ENCODE measurements at places on chromosomes 7 and 10. TPM values are rescaled to one million over a fixed set of nuclear protein-coding genes. Genes with fewer than 3 reads are reported as not detected.

DNA sequence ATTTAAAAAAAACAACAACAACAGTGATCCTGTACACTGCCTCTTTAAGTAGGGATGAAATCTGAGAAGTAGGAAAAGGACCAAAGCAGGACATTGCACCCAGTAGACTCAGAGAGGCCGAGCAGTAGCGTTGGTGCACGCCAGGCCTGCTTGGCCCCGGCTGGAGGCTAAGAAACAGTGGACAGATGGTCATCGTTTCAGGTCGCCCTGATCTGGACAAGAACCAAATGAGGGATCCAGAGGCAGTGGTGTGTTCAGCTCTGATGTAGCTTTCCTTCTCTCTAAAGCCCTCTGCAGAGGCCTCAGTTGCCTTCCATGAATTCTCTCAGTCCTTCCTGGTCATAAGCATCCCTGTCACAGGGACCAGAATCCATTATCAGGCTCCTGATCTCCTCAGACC lies 142.2 kb upstream of the CDCA7L start:
- H3K4me3 ChIP-seq, result no peak overlapping the region
- no peak overlapping the region for H3K27ac ChIP-seq
- peaks cover 6% of the 10 kb centered on the region for H3K4me1 ChIP-seq

GRCh38 chr7:67858931-67859330 lies 862.3 kb downstream of the TYW1 start:
- H3K4me1 ChIP-seq, result no peaks in the 10 kb centered on the region
- no peak for DNase-seq
- H3K4me3 ChIP-seq, result no peak overlapping the region
- no peaks in the 10 kb centered on the region for H3K36me3 ChIP-seq
- no peaks in the 10 kb centered on the region for H3K27me3 ChIP-seq

- no peaks in the 10 kb centered on the region for H3K4me1 ChIP-seq
- no peaks in the 10 kb centered on the region for H3K36me3 ChIP-seq
Measured at GRCh38 chr7:113371416-113372043, 253.2 kb upstream of the SMIM30 start.

DNA sequence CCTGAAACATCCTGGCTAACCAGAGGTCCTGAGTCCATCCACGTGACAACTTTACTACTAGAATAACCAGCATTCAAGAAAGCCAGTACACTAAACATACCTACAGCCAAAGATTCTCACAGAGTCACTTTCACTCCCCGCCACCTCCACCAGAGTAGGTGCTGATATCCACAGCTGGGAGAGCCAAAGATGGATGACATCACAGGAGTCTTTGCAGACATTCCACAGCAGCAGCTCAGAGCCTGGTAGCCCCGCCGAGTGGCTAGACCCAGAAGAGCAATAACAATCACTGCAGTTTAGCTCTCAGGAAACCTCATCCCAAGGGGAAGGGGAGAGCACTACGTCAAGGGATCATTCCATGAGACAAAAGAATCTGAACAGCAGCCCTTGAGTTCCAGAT lies 13.5 kb upstream of the ADAM22 start:
- no peak overlapping the region for H3K27ac ChIP-seq
- no peaks in the 10 kb centered on the region for H3K36me3 ChIP-seq
- H3K27me3 ChIP-seq, result no peaks in the 10 kb centered on the region
- DNase-seq, result no peak

DNA sequence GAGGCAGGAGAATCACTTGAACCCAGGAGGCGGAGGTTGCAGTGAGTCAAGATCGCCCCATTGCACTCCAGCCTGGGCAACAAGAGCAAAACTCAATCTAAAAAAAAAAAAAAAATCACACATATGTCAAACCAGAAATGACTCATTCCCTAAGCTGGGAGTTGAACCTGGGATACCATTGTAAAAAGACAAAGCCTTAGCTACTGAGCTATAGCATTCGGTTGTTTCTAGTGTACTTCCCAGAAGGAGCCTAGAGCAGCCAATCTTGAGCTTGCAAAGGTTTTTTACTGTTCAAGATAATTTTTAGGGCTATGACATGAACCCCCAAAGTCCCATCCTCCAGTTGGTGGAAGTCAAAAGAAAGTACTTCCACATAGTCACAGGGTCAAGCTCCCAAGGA lies 87.9 kb downstream of the ZNF467 start:
- no peaks in the 10 kb centered on the region for H3K4me1 ChIP-seq
- peaks cover 28% of the 10 kb centered on the region for H3K27me3 ChIP-seq

DNA sequence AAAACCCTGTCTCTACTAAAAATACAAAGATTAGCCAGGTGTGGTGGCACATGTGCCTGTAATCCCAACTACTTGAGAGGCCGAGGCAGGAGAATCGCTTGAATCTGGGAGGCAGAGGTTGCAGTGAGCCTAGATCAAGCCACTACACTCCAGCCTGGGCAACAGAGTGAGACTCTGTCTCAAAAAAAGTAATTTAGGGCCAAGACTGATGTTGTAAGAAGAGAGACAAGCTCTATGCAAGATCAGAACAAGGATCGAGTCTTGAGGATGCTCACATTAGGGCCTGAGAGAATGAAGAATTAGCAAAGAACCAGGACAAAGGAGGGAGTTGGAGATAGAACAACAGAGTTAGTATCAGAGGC lies 3.3 kb upstream of the KPNA7 start:
- H3K36me3 ChIP-seq, result no peaks in the 10 kb centered on the region
- no peaks in the 10 kb centered on the region for H3K27me3 ChIP-seq
- no peak overlapping the region for H3K4me3 ChIP-seq
- DNase-seq, result no peak
- no peaks in the 10 kb centered on the region for H3K4me1 ChIP-seq

- H3K36me3 ChIP-seq, result no peaks in the 10 kb centered on the region
- DNase-seq, result no peak
- no peaks in the 10 kb centered on the region for H3K27me3 ChIP-seq
- no peak overlapping the region for H3K4me3 ChIP-seq
Measured at GRCh38 chr7:25024066-25024465, 44.1 kb upstream of the OSBPL3 start.

- no peak overlapping the region for H3K27ac ChIP-seq
- no peak overlapping the region for H3K4me3 ChIP-seq
- no peaks in the 10 kb centered on the region for H3K36me3 ChIP-seq
Measured at GRCh38 chr10:117241541-117242462, 888 bp downstream of the SLC18A2 start.

DNA sequence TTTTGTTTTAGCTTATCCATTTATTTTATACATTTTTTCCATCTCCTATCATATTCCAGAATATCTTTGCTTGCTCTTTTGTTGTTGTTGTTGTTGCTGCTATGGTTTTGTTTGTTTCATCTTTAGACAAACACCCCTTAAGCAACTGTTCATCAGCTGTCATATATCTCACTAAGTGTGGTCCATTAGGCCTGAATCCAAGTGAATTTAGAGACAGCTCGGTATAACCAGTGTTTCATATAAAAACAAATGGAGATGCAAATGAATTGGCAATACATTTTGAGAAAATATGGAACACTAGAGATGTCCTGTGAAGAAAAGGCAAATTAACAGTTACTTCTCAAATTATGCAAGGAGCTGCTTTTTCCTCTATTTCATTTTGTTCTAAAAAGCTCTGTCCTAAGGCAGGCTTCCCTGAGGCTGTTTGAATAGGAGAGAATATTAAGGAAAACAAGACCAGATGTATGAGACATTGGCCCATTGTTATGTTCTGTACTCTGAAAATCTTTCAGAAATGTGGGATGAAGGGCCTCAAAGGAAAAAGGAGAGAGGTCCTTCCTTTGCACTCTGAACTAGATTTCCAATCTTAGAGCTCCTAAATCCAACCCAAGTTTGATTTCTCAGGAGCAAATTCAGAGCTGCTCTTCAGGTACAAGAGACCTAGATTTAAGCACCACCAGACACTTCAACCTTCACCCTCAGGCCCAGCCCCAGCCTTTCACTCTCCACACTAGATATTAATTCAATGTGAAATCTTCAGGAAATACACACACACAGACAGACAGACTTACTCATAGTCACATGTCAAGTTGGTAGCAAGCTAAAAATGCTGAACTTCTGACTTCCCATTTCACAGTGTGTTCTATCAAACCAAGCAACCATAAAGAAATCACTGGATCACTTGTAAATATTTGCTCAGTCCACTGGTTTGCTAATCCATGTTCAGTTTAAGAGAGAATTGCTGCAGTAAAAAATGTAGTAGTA lies 5.4 kb downstream of the TFEC start:
- H3K4me3 ChIP-seq, result no peak overlapping the region
- no peaks in the 10 kb centered on the region for H3K27me3 ChIP-seq
- no peaks in the 10 kb centered on the region for H3K4me1 ChIP-seq
- no peaks in the 10 kb centered on the region for H3K36me3 ChIP-seq

- H3K4me1 ChIP-seq, result no peaks in the 10 kb centered on the region
- H3K4me3 ChIP-seq, result no peak overlapping the region
- H3K27ac ChIP-seq, result no peak overlapping the region
- no peaks in the 10 kb centered on the region for H3K36me3 ChIP-seq
- H3K27me3 ChIP-seq, result no peaks in the 10 kb centered on the region
Measured at GRCh38 chr10:59375990-59376389, 13.6 kb upstream of the FAM13C start.

GRCh38 chr7:29924006-29924405 lies 65.6 kb downstream of the SCRN1 start:
- H3K4me3 ChIP-seq, result no peak overlapping the region
- no peaks in the 10 kb centered on the region for H3K27me3 ChIP-seq
- H3K36me3 ChIP-seq, result no peaks in the 10 kb centered on the region
- no peak for DNase-seq
- H3K27ac ChIP-seq, result no peak overlapping the region

GRCh38 chr7:70082099-70082611 lies 483.9 kb downstream of the AUTS2 start:
- DNase-seq, result no peak
- H3K27ac ChIP-seq, result no peak overlapping the region

GRCh38 chr7:122842971-122843370 lies 43.3 kb downstream of the CADPS2 start:
- no peak for DNase-seq
- H3K27ac ChIP-seq, result no peak overlapping the region
- H3K4me1 ChIP-seq, result no peaks in the 10 kb centered on the region
- H3K36me3 ChIP-seq, result no peaks in the 10 kb centered on the region
- H3K4me3 ChIP-seq, result no peak overlapping the region

DNA sequence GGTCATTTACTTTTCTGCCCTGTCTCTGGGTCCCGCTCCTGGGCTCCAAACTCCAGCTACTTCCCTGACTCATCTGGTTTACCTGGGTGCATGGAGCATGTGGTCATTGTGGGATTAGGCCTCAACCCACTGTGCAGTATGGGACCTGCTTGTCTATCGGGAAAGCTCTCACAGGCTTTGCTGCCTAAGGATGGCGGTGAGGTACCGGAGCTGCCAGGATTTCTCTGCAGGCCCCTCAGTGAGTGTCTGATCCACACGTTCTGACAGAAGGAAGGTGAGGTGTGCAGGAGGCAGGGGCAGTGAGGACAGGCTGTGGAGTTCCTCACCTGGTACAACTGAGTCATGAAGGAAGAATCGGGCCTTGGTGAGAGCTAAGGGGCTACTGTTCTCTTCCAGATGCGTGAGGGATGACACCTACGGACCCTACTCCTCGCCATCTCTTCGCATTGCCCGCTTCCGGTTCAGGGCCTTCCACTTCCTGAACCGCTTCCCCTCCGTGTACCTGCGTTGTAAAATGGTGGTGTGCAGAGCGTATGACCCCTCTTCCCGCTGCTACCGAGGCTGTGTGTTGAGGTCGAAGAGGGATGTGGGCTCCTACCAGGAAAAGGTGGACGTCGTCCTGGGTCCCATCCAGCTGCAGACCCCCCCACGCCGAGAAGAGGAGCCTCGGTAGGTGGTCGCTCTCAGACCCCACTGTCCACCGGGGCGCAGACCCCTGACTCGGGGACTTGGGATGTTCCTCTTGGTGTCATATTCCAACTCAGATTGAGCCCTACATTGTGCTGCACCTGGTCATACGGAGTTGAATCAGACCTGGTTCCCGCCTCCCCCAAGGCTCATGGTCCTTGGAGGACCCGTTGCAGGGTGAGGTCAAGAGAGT lies 56.7 kb downstream of the C10orf120 start:
- no peaks in the 10 kb centered on the region for H3K27me3 ChIP-seq
- H3K36me3 ChIP-seq, result no peaks in the 10 kb centered on the region
- DNase-seq, result no peak
- H3K4me1 ChIP-seq, result no peaks in the 10 kb centered on the region
- H3K27ac ChIP-seq, result no peak overlapping the region
- no peak overlapping the region for H3K4me3 ChIP-seq

DNA sequence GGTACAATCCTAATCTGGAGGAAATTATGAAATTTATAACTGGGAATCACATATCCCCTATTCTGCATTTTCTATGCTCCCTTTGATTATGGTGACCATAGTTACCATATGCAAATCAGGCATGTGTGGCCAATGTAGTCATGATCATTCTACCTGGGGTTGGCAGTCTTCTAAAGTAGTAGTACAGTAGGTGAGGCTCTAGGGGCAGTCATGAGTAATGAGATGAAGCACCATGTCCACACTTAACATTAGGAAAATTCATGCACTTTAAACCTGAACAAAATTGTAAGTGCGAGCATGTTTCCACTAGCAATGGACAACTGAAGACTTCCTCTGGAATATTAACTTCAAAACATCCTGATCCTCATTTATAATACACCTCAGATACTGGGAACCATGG lies 545.9 kb downstream of the SUGCT start:
- no peak overlapping the region for H3K4me3 ChIP-seq
- no peaks in the 10 kb centered on the region for H3K4me1 ChIP-seq
- DNase-seq, result no peak
- H3K27me3 ChIP-seq, result no peaks in the 10 kb centered on the region
- H3K27ac ChIP-seq, result no peak overlapping the region

DNA sequence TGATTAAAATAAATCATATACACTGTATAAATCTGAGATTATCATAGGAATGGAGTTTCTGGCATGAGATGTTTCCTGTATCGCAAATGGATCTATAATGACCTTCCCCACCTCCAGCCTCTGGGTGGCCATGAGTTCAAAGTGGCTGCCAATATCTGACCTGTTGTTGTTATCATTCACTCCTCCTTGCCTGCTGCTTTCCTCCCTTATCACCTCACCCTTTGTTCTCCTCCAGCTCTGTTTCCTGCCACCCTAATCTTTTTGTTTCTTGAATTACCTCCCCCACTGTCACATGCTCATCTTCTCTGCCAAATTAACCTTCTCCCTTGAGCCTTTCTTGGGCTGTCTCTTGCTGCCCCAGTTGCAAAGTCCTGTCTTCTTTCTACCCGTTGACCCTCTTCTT lies 12.0 kb downstream of the SCD start:
- H3K4me3 ChIP-seq, result no peak overlapping the region
- no peaks in the 10 kb centered on the region for H3K36me3 ChIP-seq
- peaks cover 3% of the 10 kb centered on the region for H3K4me1 ChIP-seq
- no peak for DNase-seq

Gene SLC39A12
- not detected for total RNA-seq

Gene FAM24B
- total RNA-seq, result 7.1 TPM

Gene RADIL
- total RNA-seq, result not detected

Gene CH25H
- total RNA-seq, result 0.50 TPM

Gene UBE2H
- total RNA-seq, result 52.5 TPM

Gene SLC18A3
- total RNA-seq, result not detected

Gene FAM241B
- 17.5 TPM for total RNA-seq

Gene GPR26
- not detected for total RNA-seq

Gene ZFYVE27
- 60.6 TPM for total RNA-seq

Gene NRAP
- total RNA-seq, result not detected

Gene CADPS2
- not detected for total RNA-seq

All from CD4-positive, alpha-beta T cell (primary cell).